Osteoblast (primary cell): ENCODE measurements at places on chromosomes 3 and 15. TPM values are rescaled to one million over a fixed set of nuclear protein-coding genes. Genes with fewer than 3 reads are reported as not detected.

DNA sequence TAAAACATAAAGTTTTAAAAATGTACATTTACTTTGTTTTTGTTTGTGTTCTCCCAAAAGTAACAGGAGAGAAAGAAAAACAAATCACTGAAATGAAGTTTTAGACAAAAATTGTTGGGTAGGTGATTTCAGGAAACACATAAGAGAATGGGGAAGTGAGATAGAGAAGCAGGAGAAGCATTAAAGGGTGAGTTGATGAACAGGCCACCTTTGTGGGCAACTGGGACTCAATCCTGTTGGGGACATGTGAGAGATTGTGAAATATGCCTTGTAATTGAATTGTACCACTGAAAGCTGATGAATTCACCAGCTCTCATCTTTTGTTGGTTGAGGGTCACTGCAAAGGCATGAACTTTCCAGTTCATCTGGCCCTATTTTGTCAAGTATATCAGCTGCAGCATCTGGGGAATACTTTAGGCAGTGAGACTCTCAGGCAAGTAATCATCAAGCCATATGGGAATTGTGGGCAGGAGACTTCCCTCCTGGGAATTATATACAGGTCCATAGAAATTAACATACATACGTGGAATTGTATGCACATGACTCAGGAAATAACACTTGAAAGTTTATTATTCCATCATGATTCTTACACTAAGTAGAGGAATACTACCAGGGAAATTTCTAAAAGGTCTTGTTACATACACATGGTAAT is 181.0 kb downstream of the ZBBX start:
- DNase-seq = no peak

DNA sequence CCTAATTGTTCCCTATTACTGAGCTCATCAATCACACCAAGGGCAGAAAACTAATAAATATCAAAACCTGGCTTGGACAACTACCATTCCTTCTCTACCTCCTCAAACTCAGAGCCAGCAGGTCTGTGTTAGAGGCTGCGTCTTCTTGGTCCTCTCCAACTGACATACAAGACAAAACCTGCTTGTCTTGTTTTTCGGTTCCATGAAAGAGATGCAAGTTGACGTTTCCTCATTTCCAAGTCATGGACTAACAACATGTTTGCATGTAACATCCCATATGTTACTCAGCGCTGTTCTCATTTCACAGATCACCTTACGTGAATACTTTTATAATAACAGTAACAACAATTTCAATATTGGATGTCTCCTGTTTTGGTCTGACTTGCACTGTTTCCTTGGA is 110.9 kb downstream of the LMLN start:
- DNase-seq = no peak

DNA sequence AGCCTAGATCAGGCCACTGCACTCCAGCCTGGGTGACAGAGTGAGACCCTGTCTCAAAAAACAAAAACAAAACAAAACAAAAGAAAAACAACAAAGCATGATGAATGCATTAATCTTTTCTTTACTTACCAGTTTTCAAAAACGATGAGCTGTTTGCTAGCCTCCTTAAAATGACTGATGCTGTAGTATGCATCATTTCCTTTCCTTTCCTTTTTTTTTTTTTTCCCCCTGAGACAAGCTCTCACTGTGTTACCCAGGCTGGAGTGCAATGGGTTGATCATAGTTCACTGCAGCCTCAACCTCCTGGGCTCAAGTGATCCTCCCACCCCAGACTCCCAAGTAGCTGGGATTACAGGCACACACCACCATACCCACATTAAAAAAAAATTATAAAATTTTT is 202.0 kb downstream of the ADAMTSL3 start:
- DNase-seq = no peak

DNA sequence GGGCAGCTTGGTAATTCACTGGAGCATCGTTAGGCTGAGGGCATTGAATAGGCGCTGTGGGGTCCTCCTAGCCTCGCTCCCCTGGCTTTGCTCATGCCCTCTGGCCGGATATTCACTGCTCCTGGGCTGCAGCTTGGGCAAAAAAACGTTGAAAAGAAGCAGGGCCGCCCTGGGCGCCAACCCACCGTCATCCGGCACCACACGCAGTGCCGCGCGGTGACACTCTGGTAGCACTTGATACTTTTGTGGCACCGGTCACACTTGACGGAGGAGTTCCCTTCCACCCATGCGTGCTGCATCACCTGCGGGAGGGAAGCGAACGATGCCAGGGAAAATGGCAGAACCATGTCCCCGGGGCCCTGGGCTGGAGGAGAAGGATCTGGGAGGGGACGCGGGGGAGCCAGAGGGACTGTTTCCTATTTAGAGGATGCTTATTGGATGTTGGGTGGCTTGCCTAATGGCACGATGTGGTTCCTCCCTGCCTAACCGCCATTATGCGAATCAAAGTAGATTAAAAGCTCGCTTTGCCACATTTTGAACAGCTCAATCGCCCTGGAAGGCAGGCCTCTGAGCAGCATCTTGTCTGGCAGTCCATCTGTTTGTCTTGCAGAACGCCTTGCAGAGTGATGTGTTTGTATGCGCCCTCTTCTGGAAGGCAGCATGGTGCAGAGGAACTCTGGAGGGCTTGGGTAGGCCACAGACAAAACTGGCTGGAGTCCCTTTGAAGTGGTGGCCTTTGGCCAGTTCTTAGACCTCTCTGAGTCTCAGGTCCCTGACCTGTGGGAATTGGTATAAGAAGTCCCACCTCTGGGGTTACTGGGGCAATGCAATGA is 93.2 kb downstream of the DGKG start:
- DNase-seq = peak; percentile 72

Gene PRR23A
- not detected in 2 replicates for total RNA-seq
